ENCODE measurements at places on chromosomes 13 and 19. TPM values are rescaled to one million over a fixed set of nuclear protein-coding genes. Genes with fewer than 3 reads are reported as not detected.

The ABCC4 gene
- 17.9 TPM for total RNA-seq

The RUBCNL gene
- 0.16 TPM for total RNA-seq

The PLK5 gene
- not detected for total RNA-seq

The TUBA3C gene
- total RNA-seq: not detected

The CKM gene
- not detected for total RNA-seq
